ENCODE measurements at places on chromosomes 3 and 15.

- DNase-seq: peak; percentile 12
These were observed 90.1 kb downstream of the NEK10 start for GRCh38 chr3:27279123-27279522.

GRCh38 chr3:39277893-39278615 lies 1.8 kb downstream of the CX3CR1 start:
- DNase-seq: no peak

- DNase-seq: peak; percentile 2
These were observed 355.6 kb upstream of the THRB start for GRCh38 chr3:24850245-24850644.

DNA sequence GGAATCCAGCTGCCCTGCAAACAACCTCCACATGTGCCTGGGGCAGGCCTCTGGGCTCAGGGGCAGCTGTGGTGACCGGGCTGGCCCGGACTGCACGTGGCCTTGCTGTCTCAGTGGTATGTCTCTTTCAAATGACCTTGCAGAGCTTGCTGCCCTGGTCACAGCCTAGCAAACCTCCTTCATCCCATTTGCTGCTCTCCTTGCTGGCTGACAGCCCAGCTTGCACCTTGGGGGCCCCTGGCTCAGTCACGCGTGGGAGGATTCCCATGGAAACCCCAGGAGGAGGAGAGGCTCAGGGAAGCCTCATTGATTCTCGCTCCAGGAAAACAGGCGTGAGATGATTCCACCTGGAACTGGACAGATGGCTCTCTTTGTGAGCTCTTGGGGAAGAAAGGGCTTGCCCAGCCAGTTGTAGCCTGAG lies 5.6 kb downstream of the SPSB4 start:
- no peak for DNase-seq

DNA sequence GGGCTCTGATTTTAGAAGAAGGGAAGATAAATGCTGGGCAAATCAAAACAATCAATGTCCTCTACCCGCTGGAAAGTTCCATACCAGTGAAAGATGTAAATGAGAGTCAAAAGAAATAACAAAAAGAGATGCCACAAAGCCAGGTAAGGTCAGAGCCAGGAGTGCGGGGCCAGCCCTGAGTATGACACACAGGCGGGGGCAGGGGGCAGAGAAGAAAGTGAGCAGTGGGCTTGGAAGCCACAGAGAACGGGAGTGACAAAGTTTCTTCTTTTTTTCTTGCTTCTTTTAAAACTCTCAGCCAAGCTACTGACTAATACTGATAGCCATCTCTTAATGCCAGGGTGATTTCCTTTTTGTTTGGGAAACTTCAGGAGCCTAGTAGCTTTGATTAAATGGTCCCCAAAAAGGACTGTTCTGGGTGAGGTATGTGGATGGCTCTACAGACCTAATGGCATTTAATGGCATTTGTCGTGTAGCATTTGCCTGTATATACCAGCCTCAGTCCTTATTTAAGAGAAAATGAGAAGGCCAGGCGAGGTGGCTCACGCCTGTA lies 23.1 kb upstream of the TSEN2 start:
- DNase-seq: no peak

- DNase-seq: no peak
These were observed 823.0 kb downstream of the CADM2 start for GRCh38 chr3:85781806-85782205.

DNA sequence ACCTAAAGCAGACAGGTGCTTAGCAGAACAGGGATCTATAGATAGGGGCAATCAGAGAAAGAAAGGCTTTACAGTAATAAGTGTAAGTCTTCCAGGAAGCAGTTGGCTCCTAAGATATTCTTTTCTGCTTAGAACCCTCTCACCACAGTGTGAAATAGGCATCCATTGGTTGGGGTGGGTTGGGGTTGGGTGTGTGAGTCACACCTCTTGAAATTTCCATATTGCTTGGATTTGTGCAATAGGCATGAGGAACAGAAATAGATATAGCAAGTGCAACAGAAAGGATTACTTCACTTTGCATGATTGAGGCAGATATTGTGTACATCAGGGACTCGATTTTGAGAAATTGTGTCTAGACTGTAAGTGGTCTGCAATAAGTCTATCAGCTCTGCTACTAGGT lies 200.1 kb upstream of the GAP43 start:
- peak; percentile 48 for DNase-seq

DNA sequence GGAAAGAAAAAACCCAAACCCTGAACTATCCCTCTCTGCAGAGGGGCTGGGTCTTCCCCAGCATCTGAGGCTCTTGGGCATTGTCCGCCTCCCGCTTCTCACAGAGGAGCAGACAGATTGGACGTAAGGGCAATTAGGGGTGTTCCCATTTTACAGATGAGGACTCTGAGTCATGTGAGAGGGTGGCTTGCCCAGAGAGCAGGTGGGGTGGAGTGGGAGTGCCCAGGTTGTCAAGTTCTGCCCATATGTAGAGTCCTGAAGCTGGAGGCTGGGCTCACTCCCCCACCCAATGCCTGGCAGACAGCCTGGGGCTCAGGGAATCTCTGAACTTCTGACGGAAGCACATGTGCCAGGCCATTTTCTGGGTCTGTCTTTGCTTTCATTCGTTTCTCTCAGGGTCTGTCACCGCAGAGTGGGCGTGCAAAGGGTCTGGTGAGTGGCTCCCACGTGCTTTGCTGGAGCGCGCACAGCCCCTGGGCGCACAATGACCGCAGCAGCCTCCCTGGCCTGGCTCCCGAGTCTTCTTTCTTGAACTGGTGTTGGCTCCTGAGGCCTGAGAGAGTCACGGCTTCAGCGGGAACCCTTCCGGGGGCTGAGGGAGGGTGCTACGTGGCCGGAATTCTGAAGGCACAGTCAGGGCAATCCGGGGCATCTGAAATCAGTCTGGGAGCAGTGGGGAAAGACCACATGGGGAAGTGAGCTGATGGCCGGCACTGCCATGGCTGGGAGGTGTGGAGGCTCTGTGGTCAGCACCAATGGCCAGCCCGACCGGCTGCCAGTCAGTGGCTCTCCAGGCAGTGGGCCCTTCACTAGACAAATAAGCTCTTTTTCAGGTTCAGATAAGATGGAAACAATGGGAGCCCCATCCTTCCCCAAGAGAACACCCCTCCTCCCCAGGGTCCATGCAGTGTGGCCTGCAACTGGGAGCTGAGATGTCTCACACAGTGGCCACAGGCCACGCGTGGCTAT lies 1.1 kb upstream of the TRPM1 start:
- DNase-seq: no peak

DNA sequence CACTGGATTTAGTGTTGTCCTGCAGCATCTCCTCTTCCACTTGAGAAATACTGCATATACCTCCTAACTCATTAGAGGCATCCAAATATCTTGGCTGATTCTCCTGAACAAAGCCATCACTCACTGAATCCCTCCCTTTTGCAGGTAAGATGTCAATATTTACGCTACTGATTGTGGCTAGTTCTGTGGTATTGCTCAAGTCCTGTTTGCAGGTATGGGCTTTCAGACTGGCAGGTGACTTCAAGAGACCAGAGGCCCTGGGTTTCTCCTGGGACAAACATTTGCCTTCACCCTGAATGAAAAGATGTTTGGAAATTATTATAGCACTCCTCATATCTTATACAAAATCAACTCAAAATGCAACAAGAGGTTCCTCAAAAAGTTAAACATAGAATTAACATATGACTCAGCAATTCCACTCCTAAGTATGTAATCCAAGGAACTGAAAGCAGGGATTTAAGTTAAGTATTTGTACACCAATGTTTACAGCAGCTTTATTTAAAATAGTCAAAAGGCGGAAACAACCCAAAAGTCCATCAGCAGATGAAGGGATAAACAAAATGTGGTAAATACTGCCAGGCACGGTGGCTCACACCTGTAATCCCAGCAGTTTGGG lies 18.6 kb downstream of the NEK4 start:
- DNase-seq: no peak

GRCh38 chr15:70200511-70201424 lies 103.1 kb upstream of the TLE3 start:
- peak; percentile 55 for DNase-seq

DNA sequence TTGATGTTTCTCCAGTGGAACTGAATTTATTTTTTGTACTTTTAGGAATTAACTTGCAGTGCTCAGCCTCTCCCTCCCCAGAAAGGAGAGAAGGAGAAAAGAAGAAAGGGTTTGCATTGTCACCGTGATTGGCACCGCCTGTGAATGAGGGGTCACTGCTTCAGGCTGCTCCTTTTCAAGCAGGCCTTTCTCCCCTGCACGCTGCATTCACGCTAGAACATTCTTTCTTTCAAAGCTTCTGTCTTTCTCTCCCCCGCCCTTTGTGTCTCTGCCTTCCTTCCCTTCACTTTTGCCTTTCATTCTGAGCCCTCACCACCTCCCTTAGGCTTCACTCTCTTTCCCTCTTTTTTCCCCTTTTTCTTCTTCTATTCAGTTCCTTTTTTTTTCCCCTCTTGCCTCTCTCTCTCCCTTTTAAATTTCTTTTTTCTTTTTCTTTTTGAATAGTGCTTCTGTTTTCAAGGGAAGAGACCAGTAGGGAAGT lies 42.4 kb downstream of the ZNF710 start:
- DNase-seq: no peak

DNA sequence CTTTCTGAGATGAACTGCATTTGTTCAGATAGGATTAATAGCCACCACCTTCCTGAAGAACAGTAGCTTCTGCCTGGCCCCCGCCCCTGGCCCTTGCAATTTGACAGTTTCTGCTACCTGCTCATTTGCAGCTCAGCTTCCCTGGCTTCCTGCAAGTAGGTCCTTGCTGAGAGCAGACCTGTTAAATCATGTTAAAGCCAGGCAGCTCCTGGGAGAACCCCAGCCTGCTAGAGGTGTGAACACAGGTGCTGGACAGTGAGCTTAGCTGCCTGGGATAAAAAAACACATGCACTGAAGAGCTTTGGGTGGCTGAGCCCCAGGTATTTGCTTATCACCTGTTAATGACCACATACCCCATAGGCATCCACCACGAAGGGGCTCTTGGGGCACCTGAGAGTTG lies 143.4 kb downstream of the PTPRG start:
- DNase-seq: no peak

DNA sequence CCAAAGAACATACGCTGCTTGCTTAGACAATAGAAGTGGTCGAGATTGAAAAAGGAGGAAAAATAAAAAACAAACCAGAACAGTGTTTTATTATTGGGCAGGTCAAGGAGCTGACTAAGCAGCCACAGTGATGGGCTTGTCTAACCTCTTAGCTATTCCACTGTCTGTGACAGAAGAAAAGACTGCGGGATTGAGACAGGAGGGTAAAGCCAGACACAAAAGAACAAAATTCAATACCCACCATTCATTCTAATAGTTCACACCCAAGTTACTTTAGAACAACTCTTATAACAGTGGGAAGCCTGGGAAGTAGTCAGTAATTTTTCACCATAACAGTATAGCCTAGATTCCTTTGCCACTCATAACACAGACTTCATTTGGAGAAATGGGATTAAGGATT lies 435.4 kb downstream of the MFSD1 start:
- no peak for DNase-seq

DNA sequence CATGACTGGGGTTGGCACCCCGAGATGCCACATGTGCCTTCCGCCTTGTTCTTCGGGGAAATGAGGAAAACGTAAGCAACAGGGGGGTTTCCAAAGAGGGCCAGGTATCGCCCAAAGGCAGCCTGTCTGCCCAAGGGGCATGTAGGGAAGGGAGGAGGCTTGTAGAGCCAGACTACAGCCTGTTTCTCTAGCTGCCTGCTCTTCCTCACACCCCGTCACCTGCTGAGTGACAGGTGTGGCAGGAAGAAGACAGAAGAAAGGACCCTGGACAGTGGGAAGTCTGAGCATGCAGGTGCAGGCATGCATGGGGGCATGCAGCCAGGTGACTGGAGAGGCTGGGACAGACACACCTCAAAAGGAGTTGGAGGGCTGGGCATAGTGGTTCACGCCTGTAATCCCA lies 9.8 kb downstream of the PLA2G4E start:
- DNase-seq: no peak

DNA sequence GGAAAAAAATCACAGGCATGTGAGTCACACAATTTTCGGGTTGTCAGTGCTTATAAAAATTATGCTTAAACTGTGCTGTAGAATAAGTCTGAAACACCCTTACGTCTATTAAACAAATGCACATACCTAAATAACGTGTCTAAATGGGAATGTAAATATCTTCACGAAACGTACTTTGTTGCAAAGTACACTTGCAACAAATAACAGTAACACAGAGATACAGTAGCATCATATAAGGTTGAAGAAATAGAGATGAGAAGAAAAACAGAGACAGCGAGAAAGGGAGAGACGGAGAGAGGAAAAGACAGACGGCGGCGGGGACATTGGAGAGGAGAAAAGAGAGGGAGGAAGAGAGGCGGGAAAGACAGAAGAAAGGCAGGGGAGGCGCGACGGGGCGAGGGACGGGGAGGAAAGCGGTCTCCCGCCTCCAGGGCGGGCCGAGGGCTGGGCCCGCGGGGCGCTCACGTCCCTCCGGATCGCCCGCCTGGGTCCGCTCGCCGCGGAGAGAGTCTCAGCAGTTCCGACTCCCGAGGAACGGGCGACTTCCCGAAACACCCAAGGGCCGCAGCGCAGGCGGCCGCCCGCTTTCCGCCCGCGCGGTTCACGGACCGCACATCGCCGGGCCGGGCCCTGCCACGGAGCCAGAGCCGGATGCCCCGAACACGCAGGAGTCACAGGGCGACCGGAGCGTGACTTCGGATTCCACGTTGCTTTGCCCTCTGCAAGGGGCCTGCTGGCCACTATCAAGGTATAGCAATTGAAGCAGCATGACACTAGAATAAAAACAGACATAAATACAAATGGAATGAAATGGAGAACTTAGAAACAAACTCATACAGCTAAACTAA lies 153.4 kb downstream of the LMLN start:
- DNase-seq: peak; percentile 36

DNA sequence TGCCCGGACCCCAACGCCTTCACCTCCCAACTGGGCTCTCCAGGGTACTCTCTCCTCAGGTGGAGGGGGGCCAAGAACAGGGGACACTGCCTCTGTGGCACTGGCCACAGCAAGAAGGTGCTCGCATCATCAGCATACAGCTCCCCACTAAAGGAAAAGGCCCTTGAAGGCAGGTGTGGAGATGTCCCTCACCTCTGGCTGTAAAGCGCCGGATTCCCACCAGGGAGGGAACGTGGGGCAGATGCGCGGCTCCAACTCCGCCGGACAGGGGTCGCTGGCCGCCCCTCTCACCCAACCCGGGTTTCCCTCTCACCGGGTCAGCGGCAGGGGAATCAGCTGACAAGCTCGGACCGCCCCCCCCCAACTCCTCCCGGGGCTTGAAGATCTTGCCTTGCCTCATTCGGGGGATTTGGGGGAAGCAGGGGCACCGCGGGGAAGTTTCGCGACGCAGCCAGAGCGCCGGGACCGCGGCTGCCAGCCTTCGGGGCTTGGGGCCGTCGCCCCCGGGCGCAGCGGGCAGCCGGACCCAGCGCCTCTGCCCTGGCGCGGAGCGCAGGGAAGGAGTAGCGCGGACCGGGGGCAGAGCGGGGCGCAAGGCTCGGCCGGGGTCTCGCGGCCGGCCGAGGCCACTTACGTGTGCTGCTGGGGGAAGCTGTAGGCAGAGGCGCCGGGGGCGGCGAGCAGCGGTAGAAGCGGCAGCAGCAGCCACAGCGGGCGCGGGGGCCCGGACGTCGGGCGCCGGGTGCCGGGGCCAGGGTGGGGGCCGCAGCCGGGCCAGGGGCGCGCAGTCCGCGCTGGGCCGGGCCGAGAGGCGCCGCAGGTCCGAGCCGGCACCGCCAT lies 630 bp downstream of the CACNA2D2 start:
- DNase-seq: no peak

Measured in NB4 (cell line).